ENCODE measurements at places on chromosomes 5 and 9. TPM values are rescaled to one million over a fixed set of nuclear protein-coding genes. Genes with fewer than 3 reads are reported as not detected.

ZDHHC11 gene
- 25.4 TPM for total RNA-seq

IFNA2 gene
- total RNA-seq: not detected

PCDHA9 gene
- 0.98 TPM for total RNA-seq

GHR gene
- total RNA-seq: 4.6 TPM

GARIN3 gene
- not detected for total RNA-seq

BTNL9 gene
- total RNA-seq: 62.4 TPM

OCLN gene
- 1.4 TPM for total RNA-seq
